Activated CD8-positive, alpha-beta T cell treated with anti-CD3 and anti-CD28 coated beads, Interleukin-2, amount 10 ng/mL, durations not matched to agents 7 days and 5 days (primary cell): ENCODE measurements at places on chromosomes 6 and 20. TPM values are rescaled to one million over a fixed set of nuclear protein-coding genes. Genes with fewer than 3 reads are reported as not detected.

- peak; percentile 18 for DNase-seq
- H3K4me3 ChIP-seq = no peak overlapping the region
- peaks cover 11% of the 10 kb centered on the region for H3K36me3 ChIP-seq
- H3K27me3 ChIP-seq = peaks cover 83% of the 10 kb centered on the region
Measured at GRCh38 chr6:149988550-149989346, 25.0 kb downstream of the ULBP1 start.

DNA sequence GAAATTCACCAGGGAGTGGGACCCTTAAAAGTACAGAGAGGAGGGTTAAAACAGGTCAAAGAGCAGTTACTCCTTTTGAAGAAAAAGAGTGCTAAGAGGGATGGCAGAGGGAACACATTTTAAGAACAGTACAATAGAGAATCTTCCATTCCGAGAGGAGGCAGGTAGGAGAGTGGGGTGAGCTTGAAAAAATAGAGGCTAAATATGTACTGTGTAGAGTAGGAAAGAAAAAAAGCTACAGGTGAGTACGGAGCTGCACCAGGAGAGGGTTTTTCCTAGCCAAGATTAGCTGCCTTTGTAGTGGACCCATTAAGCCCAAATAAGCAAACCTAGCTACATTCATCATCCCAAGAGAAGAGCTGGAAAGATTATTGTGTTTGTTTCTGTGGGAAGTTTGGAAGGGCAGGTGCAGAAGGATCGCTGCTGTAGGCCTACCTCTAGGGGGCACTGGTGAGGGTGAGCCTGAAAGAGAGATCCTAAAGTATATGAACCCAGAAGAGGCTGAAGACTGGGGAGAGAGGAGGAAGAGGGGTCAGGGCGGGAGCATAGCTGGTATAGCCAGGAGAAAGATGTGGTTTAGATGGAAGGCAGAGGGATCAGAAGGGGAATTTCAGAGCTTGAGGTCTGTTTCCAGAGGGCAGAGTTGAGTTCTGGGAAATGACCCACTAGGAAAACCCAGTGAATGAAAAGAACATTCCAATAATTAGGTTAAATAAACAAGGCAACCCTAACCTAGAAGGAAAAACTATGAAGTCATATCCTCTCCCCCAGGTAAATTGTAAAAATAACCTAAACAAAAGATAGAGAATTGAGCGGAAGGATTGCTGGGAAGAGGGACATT lies 50.2 kb upstream of the HINT3 start:
- peak; percentile 59 for DNase-seq
- peaks cover 40% of the 10 kb centered on the region for H3K4me1 ChIP-seq
- H3K4me3 ChIP-seq = no peak overlapping the region
- H3K27ac ChIP-seq = no peak overlapping the region

DNA sequence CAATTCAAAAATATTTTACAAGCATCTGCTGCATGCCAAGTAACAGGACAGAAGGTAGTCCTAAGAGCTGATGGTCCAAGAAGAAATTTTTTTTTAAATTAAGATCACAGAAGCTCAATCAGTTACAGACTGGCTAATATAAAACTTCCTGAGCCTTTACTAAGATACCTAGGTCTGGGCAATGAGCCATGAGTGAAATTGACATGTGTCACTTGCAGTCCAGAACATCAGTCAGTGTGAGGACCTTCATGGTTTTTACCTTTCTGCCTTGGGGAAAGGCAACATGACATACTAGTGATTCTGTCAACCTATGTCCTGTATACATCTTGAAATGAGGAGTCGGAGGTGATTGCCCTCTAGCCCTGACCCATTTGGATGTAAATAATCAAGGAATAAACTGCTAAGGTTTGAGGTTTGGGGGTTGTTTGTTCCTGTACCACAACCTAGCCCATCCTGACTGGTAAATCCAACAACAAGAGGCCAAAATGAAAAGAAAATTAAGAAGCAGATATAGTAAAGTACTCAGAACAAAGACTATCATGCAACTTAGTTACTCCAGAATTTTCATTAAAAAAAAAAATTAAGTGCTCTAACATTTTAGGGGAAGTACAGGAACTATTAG lies 70.0 kb downstream of the CNKSR3 start:
- DNase-seq = no peak
- H3K36me3 ChIP-seq = no peaks in the 10 kb centered on the region
- no peaks in the 10 kb centered on the region for H3K27me3 ChIP-seq
- H3K27ac ChIP-seq = no peak overlapping the region
- no peak overlapping the region for H3K4me3 ChIP-seq
- H3K4me1 ChIP-seq = no peaks in the 10 kb centered on the region

- H3K4me1 ChIP-seq = peaks cover 15% of the 10 kb centered on the region
- peak overlapping the region; percentile 37 for H3K27ac ChIP-seq
- peaks cover 3% of the 10 kb centered on the region for H3K27me3 ChIP-seq
- peak; percentile 52 for DNase-seq
Measured at GRCh38 chr6:36827261-36828079, 11.8 kb downstream of the CPNE5 start.

ZBTB46 gene
- total RNA-seq = 0.10 TPM

PTK6 gene
- total RNA-seq = not detected
